ENCODE measurements at places on chromosomes 16 and 17. TPM values are rescaled to one million over a fixed set of nuclear protein-coding genes. Genes with fewer than 3 reads are reported as not detected.

MT4 gene
- total RNA-seq = not detected

- no peak for DNase-seq
Measured at GRCh38 chr16:86143666-86144065, 244.7 kb downstream of the IRF8 start.

- no peak for DNase-seq
Measured at GRCh38 chr17:3845291-3845620, 790 bp downstream of the NCBP3 start.

FBXL16 gene
- 1.3 TPM for total RNA-seq

DNA sequence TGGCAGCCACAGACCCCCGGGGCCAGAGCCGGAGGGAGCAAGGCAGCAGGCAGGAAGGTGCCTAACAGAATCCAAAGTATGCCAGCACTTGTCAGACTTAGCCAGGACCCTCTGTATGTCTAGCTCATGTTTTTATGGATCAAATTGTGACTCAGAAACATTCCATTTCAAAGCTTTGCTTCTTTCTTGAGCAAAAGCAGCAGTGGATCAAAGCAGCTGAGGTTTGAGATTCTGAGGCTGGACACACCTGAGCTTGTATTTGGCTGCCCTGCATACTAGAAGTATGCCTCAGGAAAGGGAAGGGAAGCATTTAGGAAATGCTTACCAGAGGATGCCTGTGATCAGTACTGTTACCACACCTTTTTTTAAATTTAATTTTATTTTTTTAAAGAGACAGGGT, 5.7 kb upstream of the MYO1C start:
- DNase-seq = no peak

GRCh38 chr17:55430541-55431288, 9.1 kb upstream of the MMD start:
- no peak for DNase-seq

DNA sequence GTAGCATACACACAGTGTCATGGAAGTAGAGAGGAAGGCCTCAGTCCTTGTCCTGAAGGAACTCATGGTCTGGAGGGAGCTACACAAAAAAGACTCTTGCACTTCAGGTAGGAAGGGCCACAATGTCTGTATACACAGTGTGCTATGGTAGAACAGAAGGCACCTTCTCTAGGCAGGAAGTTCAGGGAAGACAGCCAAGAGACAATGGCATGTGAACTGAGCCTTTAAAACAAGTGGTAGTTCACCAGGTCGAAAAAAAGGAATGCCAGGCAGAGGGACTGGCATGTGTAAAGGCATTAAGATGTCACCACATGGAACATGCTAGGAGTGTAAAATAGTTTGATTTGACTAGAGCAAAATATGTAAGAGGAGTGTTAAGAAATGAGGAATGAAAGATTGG, 9.7 kb downstream of the GNAO1 start:
- no peak for DNase-seq

DNA sequence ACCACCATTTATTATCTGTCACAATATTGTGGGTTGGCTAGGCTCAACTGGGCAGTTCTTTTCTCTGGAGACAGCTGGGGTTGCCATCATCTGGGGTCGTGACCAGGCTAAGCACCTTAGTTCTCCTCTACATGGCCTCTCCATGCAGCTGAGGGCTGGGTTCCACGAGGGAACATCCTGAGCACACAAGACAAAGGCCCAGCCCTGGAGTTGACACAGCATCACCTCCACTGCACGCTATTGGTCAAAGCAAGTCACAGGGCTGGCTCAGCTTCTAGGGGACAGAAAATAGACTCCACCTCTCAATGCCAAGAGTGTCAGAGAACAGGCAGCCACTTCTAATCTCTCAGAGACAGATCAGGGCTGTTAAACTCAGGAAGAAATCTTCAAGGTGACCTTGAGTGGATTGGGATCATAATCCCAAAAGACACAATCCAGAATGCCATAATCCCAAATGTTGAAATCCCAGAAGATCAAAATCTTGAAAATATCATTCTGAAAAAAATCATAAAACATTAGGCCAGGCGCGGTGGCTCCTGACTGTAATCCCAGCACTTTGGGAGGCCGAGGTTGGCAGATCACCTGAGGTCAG, 13.0 kb upstream of the USP10 start:
- DNase-seq = no peak

DNA sequence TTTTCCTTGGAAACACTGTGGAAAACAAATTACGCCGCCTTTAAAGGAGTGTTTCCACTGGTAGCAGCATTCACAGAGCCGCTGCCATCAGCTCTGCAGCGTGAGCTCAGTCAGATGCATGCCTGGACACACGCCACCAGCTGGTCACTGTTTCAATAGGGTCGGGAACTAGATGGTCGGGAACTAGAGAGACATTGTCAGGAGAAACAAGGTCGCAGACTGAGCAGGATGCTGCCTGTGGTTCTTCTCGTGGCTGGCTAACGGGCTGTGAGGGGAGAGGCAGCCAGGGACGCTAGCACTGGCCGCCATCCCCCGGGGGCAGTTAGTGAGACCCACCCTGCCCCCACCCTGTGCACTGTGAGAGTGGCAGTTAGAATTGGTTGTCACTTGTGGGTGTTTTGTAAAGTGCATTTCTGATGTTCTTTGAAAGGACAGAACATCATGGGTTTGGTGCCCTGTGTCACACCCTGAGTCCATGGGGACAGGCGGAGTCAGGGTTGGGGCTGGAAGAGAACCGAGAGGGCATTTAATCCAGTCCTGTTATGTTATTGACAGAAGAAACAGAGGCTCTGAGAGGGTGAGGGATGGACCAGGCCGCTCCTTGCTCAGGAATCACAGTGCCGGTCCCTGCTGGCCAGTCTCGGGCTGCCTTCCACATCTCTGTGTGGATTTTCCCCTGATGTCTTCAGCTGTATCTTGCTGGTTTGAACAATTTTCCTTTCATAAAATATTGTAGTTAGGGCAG, 86.3 kb downstream of the SPECC1 start:
- DNase-seq = peak; percentile 63

DNA sequence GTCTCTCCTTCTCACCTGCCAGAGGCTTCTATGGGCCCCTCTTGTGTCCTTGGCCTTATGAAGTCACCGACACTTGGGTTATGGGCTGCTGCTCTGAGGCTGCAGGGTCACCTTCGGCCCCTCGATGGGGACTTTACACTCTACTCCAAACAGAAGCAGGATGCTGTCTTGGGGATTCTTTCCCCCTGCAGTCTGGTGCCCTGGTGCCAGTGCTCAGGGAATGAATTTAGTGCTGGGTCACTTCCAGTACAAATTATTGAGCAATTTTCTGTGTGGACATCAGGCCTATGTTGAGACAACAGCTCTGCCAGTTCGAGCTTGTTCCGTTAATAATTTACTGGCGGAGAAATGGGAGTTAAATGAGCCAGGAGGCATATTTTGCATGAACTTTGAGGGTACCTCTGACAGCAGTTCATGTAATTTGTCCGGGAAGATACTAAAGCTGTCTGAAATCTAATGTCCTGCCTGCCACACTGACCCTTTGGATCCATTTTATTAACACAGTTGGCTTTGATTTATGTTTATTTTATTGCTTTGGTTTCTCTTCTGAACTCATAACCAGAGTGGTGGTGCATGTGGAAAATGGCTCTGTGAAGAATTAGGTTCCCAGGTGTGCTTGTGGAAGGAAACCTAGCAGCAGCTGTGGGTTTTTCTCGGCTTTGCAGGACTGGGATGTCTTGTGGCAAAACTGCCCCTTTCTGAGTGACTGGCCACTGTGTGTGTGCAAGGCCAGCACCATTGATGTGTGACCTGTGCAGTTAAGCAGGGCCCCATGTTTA, 34.1 kb upstream of the DHX8 start:
- peak; percentile 65 for DNase-seq

FAM171A2 gene
- total RNA-seq = 0.78 TPM

- DNase-seq = no peak
Measured at GRCh38 chr17:64420143-64420670, 28.7 kb upstream of the MILR1 start.

Measured in ureter (tissue), 1 donor.